Activated B cell treated with CpG ODN at 0.5 μM for 24 hours (primary cell): ENCODE measurements at places on chromosomes 7 and 10.
A peak's percentile ranks its signal among the peaks of the same experiment; 100 is the strongest.

DNA sequence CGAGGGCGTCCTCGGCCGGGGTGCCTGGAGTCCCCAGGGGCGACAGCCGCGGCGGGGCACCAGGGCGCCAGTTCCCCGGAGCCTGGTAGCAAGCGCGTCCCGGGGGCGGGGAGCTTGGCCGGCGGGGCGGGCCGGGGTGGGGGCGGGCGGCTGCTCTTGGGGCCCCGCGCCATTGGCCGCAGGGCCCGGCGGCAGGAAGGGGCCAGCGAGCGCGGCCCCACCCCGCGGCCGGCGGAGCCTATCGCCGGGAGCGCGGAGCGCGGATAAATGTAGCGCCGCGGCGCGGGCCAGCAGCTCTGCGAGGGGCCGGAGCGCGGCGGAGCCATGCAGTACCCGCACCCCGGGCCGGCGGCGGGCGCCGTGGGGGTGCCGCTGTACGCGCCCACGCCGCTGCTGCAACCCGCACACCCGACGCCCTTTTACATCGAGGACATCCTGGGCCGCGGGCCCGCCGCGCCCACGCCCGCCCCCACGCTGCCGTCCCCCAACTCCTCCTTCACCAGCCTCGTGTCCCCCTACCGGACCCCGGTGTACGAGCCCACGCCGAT lies at the start of gene HHEX:
TSS of gene HHEX (plus strand) at position 293 of the 548 bp plus-strand sequence. CDS start at position 325, 32 bp downstream.
- peak; percentile 79 for DNase-seq

- DNase-seq = no peak
These were observed 72.5 kb downstream of the CCDC6 start for GRCh38 chr10:59833810-59834209.

DNA sequence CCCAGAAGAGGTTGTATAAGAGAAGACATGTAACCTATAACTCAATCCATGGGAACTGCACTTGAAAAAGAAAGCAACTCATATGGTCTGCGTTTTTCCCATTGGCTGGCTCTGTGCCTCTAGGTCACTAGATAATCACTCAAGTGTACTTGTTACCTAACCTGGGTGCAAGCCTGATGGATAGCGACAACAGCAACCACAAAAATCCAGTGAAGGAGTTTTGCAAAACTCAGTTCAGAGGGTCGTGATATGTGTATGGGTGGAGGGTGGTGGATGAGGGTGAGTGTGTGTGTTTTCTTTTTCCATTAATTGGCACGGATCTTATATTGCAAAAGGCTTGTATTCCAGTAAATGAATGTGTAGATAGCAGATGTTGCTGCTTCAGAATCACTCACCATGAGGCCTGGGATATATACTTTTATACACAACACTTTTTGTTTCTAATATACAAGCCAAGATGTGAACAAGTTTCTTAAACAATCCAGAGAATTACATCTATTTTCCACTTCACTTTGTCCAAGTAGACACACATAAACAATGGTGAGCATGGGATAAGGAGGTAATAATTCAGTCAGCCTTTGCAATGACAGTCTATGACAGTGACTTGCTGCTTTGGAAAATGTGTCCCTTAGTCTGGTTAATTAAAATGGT lies 286.9 kb upstream of the DKK1 start:
- no peak for DNase-seq

GRCh38 chr10:79940431-79940830 lies 8.5 kb downstream of the SFTPD start:
- no peak for DNase-seq

DNA sequence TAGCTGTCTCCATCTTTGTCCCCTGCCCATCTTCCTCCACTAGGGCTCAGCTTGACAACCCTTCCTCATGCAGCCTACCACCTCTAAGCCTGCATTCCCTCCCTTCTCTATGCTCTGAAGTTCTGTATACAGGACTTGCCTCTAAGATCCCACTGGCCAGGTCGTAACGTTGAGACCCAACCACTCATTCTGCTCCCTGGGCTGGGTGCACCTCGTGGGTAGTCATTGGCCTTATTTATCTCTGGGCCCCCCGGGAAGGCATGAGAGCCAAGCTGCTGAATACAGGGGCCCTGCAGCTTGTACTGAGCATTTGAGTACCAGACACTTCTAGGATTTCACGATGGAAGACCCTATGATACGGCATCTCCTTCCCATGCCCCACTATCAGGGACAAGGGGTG lies 31.2 kb downstream of the MYL10 start:
- no peak for DNase-seq

DNA sequence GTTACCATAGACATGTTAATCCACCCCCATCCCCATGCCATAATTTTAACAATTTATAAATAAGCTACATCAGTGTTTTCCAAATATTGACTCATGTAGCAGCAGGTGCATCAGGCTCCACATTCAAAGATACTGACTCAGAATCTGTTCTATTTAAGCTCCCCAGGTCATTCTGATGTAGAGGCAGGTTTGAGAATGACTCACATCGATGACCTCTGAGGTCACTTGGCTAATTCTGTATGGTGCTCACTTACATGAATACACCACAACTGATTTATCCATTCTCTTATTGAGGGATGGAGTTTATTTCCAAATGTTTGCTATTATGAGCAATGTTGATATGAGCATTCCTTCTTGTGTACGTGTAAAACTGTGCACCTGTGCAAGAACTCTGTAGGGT lies 1159.0 kb downstream of the TYW1 start:
- DNase-seq = no peak

DNA sequence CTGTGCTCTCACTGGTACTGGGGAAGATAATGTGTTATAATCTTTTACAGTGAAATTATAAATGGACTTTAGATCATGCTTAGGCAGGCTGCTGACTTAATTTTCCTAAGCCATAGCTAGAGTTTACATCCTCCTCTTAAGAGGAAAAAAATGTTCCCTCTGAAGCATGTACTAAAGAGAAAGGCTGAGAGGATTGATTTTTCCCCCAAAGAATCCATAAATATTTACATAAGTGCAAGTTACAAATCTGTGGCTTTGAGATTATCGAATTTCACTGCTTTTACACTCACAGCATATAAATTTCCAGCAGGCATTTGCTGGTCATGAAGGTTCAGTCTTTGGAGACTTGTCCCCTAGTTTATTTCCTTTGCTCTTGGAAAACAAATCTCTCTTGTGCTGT lies 43.7 kb downstream of the CREB5 start:
- no peak for DNase-seq

DNA sequence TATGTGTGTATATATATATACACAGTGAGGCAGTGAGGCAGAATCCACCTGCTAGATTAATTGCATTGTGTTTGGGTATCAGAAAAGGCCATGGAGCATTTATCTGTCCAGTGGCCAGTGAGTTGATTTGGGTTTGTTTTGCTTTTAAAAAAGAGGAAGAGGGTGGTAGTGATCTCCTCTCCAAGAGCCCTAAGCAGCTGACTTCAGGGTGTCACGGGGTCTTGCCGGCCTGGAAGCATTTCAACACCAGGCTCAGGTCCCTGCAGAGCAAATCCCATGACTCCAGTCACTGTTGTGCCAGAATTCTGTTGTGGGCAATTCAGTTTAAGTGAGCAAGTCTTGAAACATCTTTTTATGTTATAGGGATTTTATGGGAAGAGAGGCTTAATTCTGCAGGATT lies 30.6 kb upstream of the GPNMB start:
- no peak for DNase-seq

GRCh38 chr10:102384606-102385429 lies 10.7 kb upstream of the NFKB2 start:
- DNase-seq = no peak

- no peak for DNase-seq
These were observed 64.9 kb downstream of the STEAP1B start for GRCh38 chr7:22435105-22435504.
